ENCODE measurements at places on chromosomes 1 and 21. TPM values are rescaled to one million over a fixed set of nuclear protein-coding genes. Genes with fewer than 3 reads are reported as not detected.

Gene CTSE
- 0.28 TPM for total RNA-seq

Gene FNDC5
- total RNA-seq, result not detected

Gene OR2M3
- not detected for total RNA-seq

Gene TPTE
- total RNA-seq, result not detected

Gene PFKFB2
- 7.4 TPM for total RNA-seq

Gene MYBPH
- total RNA-seq, result not detected

Gene CATSPER4
- total RNA-seq, result not detected

Gene SLC6A9
- total RNA-seq, result 1.9 TPM

Gene GBP6
- 75.2 TPM for total RNA-seq

Gene ERICH3
- not detected for total RNA-seq

Gene TSSK3
- total RNA-seq, result not detected

Gene ESRRG
- not detected for total RNA-seq

Gene VANGL1
- total RNA-seq, result 11.8 TPM

Gene CNTN2
- not detected for total RNA-seq

Gene ANGPTL3
- total RNA-seq, result not detected

Gene LINGO4
- total RNA-seq, result not detected

Gene FCRL4
- not detected for total RNA-seq

Gene GDAP2
- total RNA-seq, result 13.1 TPM

Gene WNT4
- 5.8 TPM for total RNA-seq

Gene PDZK1
- 0.56 TPM for total RNA-seq

Gene SWT1
- total RNA-seq, result 1.7 TPM

Gene ITLN2
- total RNA-seq, result not detected

Gene FCRL6
- total RNA-seq, result not detected

Gene IFI44L
- 0.28 TPM for total RNA-seq

Gene CYP4A11
- total RNA-seq, result not detected

Gene RNF186
- total RNA-seq, result not detected

Gene CYP2J2
- total RNA-seq, result 3.0 TPM

Gene COL24A1
- not detected for total RNA-seq

Gene KANK4
- 2.5 TPM for total RNA-seq

Gene NES
- 0.85 TPM for total RNA-seq

Gene SMCP
- not detected for total RNA-seq

Gene GRIK3
- not detected for total RNA-seq

Gene ATAD3C
- total RNA-seq, result 0.14 TPM

Gene SPRR2A
- total RNA-seq, result 8.3 TPM

Gene PPIAL4G
- not detected for total RNA-seq

Gene RHBG
- 0.14 TPM for total RNA-seq

Gene TAS1R1
- not detected for total RNA-seq

Gene AIM2
- total RNA-seq, result not detected

Gene MAB21L3
- 4.5 TPM for total RNA-seq

Gene CDC20
- total RNA-seq, result 191 TPM

Gene SLC44A5
- 0.07 TPM for total RNA-seq

Gene CFHR5
- not detected for total RNA-seq

Gene SARS1
- 208 TPM for total RNA-seq

Gene BARHL2
- total RNA-seq, result not detected

Gene CD1E
- not detected for total RNA-seq

Gene KRTAP10-9
- not detected for total RNA-seq

Gene RGS5
- 1.1 TPM for total RNA-seq

Gene B3GALT5
- total RNA-seq, result under 0.01 TPM

Gene ZNF648
- total RNA-seq, result not detected

Gene CR1L
- not detected for total RNA-seq

Gene IFNLR1
- 3.4 TPM for total RNA-seq

Gene SPRR2F
- not detected for total RNA-seq

Gene LRRC8B
- total RNA-seq, result 9.1 TPM

Gene LCE6A
- total RNA-seq, result not detected

Gene KIF26B
- total RNA-seq, result 0.88 TPM

Gene LEFTY2
- total RNA-seq, result not detected

Gene SPATA1
- total RNA-seq, result 16.8 TPM

Gene CCDC27
- not detected for total RNA-seq

Gene CSF3R
- total RNA-seq, result not detected

All from airway epithelial cell (primary cell).